ENCODE measurements at places on chromosomes 3 and 15. TPM values are rescaled to one million over a fixed set of nuclear protein-coding genes. Genes with fewer than 3 reads are reported as not detected.

GRCh38 chr15:48644827-48645557 is 517 bp downstream of the FBN1 start:
- DNase-seq, result no peak

DNA sequence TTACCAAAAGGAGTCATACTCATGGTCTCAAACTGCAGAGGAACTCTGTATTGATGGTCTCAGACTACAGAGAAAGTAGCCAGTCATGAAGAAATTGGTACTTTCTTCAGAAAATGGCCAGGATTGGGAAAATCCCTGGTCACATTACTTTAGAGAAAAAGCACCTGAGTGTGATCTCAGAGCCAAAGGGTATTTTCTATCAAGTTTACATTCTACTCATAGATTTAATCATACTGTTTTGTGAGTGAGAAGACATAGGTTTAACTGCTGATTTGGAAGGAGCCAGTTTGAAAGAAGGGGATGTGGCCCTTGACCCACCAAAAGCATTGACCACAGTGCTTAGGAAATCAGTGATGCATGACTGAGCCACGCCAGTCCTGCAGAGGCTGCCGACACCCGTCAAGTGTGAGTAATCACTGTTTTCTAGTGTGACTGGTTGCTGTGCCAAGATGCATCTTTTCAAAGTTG is 203.6 kb downstream of the AKAP13 start:
- no peak for DNase-seq

GRCh38 chr15:47720555-47720954 is 3.2 kb downstream of the SEMA6D start:
- DNase-seq, result no peak

DNA sequence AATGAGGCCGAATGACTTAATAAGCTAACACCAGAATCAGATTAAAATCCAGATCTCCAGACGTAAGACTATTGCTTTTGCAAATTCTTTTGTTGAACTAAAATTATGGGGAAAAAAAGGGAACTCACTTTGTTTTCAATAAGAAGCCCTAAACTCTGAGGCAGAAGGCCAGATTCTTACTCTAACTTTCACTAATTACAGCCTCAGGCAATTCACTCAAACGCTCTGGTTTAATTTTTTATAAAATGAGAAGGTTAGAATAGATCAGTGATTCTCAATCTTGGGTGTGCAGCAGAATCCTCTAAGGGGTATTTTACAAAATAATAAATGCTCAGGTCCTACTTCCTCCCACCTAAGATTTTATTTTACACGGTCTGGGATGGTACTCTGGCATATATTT is 38.1 kb downstream of the C3orf70 start:
- no peak for DNase-seq

- no peak for DNase-seq
These were observed 109.6 kb upstream of the ABI3BP start for GRCh38 chr3:101102678-101103296.

- no peak for DNase-seq
These were observed 347.7 kb upstream of the SATB1 start for GRCh38 chr3:18772699-18773305.

DNA sequence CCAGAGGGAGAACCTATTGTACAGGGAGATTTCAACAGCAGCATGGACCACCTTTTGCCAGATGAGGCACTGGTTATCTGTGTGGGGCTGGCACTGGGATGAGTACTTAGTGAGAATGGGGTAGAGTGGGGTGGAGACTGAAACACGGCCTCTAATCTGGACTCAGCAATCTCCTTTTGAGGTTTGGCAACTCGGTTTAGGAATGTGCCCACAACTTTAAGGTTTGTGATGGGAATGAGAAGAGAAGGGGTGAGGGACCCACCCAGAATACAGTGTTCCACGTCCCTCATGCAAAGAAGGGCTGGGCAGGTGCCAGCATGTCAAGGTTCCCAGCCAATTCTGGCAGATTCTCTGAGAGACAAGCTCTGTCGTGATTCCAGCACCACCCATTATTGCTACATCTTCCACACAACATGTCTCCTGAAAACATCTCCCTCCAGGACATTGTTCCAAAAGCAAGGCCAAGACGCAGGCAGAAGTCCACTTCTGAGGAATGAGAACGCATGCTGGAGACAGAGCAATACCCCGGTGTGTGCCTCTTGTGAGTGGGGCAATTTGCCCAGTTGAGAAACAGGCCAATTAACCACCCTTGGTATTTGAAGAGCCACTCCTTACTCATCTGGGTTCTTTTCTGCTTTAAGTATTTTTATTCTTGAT is 37.5 kb upstream of the CCR4 start:
- no peak for DNase-seq

GRCh38 chr3:112199622-112200316 is 66.7 kb upstream of the GCSAM start:
- no peak for DNase-seq

DNA sequence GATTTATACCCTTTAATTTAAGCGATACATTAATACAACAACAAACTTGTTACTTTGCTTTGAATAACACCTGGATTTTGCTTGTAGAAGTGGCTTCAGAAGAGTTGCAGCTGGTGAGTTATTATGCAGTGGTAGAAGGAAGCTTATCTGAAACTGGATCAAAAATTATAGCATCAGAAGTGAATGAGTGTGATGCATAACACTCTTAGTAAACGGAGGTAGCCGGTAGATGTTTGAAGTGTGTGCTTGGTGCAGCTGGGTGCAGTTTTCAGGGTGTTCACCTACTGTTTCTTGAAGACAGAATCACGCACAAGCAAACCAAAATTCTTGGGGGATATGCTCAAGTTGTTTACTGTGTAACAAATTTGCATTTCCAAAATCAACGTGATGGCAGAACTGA is 103.1 kb downstream of the MITF start:
- no peak for DNase-seq

DNA sequence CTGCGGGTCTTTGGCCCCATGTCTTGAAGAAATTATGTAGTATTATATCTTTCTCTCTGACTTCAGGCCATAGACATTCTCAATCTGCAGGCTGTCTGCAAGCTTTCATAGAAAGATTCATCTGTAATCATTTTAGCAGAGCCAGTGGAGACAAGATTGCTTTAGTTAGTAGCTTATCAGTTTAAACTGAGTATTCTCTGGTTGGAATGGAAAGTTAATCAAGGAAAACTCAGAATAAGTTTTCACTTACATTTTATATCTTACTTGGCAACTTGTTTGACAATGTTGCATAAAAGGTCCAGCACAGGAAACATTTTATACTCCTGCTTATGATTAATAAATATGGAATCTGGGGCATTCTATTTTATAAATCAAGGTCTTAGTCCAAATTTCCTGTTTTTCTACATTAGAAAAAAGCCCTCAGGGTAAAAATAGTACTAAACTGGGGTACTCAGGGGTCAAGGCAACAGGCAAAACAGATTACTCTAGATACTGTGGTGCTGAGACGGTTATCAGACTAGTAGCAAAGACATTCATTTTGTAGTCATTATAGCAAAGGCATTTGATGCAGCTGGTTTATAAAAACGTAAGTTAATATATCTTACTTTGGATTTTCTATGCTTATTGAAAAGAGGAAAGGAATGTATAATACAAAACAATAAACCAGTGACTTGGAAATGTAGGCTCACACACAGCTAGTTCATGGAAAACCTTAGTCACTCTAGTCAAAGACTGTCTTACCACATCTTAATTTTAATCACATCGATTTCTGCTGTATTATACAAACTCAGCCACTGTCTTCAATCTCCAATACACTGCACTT is 45.2 kb upstream of the FILIP1L start:
- no peak for DNase-seq

GRCh38 chr3:163508206-163508605 is 1570.1 kb downstream of the SI start:
- no peak for DNase-seq

DNA sequence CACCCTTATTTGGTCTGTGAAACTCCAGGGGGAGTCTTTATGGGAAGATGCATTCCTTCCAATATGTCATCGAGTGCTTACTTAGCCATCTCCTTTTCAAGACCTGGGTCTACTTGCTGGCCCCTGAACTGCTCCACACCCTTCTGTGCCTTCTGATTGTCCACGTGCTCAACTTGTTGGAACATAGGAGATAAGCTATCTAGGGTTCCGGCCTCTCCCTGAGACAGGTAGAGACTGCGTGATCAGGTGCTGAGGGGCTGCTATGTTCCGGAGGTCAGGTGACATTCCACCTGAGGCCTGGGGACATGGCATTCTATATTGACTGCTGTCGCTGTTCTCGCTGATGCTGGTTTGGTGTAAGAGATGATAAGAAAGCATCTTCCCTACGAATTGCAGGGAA is 65.6 kb downstream of the ATP1B3 start:
- no peak for DNase-seq

DNA sequence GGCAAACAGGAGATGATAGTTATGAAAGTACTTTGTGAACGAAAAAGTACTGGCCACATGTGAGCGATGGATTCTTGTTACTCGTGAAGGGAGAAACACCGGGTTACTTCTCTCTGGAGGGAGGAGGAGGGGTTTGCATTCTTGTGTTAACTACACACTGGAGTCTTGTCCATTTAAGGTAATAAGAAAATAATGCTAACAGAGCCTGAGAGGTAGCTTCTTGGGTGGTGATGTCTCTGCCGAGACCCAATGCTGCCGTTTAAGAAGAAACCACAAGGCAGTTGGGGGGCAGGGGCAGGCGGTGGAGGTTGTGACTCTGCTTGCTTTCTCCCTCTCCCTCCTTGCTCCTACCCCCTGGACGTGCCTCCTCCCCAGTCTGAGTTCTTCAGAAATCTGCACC is 100.9 kb upstream of the ROPN1 start:
- DNase-seq, result no peak

GRCh38 chr3:121852256-121852655 is 17.2 kb downstream of the EAF2 start:
- no peak for DNase-seq

- DNase-seq, result no peak
These were observed 371.7 kb upstream of the CNTN6 start for GRCh38 chr3:721086-721485.

GRCh38 chr3:82676356-82677026 is 915.0 kb upstream of the GBE1 start:
- no peak for DNase-seq

DNA sequence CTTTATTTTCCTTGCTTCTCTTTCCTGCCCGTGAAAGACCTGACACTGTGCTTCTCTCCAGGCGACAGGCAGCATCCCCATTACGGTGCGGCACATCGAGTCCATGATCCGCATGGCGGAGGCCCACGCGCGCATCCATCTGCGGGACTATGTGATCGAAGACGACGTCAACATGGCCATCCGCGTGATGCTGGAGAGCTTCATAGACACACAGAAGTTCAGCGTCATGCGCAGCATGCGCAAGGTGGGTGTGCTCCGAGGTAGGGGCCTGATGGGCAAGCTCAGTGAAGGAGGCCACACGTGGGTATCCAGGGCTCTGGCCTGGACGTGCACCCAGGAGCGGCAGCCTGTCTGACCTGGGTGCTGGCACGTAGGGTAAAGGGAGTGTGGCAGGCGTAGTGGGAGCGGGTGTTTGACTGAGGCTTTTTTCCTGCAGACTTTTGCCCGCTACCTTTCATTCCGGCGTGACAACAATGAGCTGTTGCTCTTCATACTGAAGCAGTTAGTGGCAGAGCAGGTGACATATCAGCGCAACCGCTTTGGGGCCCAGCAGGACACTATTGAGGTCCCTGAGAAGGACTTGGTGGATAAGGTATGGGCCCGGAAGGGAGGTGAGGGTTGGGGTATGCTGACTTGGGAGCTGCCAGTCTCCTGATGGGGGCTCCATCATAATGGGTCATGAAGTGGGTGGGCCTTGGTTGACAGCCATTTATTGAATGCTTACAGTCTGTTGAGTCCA is 8.2 kb upstream of the PODXL2 start:
- no peak for DNase-seq

GRCh38 chr3:147425388-147425850 is 16.3 kb downstream of the ZIC1 start:
- no peak for DNase-seq

DNA sequence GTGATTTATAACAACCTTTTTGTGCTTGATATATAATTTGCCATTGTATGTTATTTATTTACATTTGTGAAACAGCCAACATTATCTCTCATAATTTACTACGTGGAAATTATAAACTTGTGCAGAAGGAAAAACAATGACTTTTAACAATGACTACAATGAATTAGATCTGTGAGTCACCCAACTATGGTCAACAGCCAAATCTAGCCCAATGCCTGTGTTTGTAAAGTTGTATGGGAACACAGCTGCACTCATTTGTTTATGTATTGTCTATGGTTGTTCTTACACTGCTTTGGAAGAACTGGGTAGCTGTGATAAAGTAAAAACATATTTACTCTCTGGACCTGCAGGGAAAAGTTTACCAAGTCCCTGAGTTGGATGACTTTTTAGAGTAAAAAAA is 110.4 kb downstream of the OTOL1 start:
- DNase-seq, result no peak

DNA sequence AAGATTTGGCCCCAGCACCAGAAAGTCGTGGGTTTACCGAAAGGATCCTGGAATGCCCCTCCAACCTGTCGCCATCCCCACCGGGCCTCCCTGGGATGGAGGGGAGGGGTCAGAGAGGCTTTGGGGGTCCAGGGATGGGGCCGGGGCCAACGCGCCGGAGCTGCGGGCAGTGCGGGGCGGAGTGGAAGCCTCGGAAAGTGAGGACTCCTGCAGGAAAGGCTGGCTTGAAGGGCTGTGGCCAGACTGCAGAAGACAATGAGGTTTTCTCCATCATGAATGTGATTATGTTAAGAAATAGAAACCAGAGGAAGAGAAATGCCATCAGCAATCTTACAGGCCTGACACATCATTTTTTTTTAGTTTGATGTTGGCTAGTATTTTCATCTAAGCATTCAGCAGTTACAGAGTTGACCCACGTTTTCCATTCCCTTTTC is 738 bp downstream of the YEATS2 start:
- no peak for DNase-seq

DNA sequence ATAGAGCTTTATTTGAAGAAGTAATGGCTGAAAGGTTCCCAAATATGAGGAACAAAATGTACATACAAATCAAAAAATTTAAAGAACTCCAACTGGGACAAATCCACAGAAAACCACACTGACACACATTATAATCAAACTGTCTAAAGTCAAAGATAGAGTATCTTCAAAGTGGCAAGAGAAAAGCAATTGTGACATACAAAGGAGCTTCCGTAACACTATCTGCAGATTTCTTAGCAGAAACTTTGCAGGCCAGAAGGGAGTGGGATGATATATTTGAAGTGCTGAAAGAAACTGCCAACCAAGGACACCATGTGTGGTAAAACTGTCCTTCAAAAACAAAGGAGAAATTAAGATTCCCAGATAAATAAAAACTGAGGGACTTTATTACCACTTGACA is 91.9 kb downstream of the SENP2 start:
- DNase-seq, result no peak

Gene MOBP
- polyA plus RNA-seq, result not detected

Gene HRG
- 2.1 TPM for polyA plus RNA-seq

Gene MUC4
- polyA plus RNA-seq, result 0.97 TPM

Gene GPR160
- 29.9 TPM for polyA plus RNA-seq

Gene ETV5
- 29.8 TPM for polyA plus RNA-seq

Gene MYLK
- 154 TPM for polyA plus RNA-seq

All from right renal cortex interstitium (tissue), 3 donors.